Hematopoietic multipotent progenitor cell treated with erythropoietin and hydrocortisone succinate and interleukin-3 and kit ligand, for 17 days (in vitro differentiated cells): ENCODE measurements at places on chromosomes 12 and 14.

GRCh38 chr14:50985124-50985858 lies 41.0 kb upstream of the PYGL start:
- no peak for DNase-seq

DNA sequence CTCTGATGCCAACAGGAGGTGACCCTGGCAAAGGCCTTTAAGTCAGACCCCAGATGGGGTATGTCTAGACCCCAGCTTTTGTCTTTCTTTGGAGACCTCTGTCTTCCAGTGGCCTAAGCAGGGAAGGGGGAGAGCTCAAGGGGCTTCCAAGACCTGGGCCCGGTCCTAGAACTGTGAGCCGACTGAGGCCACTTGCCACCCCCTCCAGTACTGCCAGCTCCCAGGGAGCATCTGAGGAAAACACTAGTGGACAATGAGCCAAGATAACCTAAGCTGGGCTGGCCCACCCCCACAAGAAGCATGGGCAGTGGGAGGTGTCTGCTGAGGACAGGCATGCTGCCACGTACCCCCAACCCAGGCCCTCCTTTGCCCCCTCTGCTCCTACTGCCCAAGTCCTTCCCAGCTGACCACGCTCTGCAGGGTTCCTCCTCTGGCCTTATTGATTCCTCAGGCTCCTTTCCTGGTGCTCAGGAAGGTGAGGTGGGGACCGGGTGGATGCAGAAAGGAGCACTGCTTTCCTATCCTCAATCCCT lies 21.1 kb downstream of the VDR start:
- no peak for DNase-seq

DNA sequence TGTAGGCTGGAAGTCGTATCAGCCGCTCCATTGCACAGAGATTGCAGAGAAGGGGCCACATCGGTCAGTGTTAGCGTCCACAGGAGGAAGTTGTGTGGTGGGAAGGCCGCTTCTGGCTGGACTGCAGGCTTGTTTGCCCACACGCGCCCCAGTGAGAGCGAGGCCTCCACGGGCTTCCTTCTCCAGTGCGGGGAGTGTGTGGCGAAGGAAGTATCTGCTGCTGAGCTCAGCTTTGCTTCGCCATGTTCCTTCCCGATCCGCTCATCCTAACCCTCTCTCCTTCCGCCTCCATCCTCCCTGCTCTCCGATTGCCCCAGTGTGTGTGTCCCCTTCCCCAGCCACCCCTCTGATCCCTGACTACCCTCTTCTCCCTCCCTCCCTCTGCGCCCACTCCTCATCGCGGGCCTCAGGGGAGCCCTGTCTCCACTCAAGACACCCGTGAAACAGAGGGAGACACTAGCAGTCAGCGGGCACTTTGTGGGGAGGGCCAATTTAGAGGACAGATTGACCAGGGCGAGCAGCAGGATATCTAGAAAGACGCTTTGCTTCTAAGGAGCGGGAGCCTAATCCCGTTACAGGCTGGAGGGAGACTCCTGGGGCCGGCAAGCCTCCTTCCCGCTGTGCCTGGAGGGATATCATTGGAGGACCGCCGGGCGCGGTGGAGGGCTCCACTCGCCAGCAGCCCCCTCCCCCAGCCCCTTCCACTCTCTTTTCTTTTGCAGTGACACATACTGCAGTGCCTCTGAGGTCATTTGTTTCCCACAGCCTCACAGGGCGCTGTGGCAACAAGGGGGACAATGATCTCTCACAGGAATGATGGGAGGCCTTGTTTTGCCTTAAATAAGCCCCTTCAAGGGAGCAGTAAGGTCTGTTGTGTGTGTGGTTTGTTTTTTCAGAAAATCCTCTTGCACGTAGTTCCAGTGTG lies 428.8 kb downstream of the ZFP36L1 start:
- no peak for DNase-seq

GRCh38 chr12:93351726-93352125 lies 26.0 kb upstream of the NUDT4 start:
- DNase-seq = no peak

DNA sequence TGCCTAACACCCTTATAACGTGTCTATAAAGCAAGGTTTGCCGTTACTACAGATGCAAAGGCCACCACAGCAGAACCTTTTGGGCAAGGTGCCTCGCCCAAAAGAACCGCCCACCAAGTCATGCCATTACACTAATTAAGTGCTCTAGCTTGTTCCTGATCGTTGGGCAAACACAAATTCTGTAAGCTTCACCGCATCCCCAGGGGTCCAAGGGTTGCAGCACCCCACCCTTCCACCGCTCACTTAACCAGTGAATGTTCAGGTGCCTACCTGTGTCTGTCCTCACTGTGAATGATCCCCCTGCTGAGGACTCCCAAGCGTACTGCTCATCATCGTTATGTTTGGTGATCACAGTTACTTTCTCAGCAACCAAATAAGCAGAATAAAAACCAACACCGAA lies 1.4 kb downstream of the HSP90AA1 start:
- DNase-seq = peak; percentile 63

DNA sequence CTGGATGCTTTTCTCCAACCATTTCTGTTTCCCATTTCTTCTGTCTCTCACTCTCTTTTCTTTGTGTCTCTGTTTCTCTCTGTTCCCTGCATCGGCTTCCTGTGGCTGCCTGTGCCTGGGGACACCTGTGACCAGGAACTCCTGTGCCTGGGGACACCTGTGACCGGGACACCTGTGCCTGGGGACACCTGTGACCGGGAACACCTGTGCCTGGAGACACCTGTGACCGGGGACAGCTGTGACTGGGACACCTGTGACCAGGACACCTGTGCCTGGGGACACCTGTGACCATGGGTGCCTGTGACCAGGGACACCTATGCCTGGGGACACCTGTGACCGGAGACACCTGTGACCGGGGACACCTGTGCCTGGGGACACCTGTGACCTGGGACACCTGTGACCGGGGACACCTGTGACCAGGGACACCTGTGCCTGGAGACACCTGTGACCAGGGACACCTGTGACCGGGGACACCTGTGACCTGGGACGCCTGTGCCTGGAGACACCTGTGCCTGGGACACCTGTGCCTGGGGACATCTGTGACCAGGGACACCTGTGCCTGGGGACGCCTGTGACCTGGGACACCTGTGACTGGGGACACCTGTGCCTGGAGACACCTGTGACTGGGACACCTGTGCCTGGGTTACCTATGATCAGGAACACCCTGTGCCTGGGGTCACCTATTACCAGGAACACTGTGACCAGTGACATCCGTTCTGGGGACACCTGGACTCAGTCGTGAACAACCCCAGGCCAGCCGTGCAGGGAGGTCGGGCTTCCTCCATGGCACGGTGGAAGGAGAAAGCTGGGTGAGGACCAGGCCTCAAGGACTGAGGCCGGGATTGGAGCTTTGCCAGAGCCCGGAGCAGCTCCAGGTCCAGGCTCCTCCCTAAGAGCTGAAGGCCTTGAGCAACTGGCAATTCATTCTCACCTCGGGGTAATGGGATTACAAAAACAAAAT lies 23.4 kb upstream of the FBRSL1 start:
- no peak for DNase-seq

GRCh38 chr14:97390096-97390724 lies 593.0 kb downstream of the VRK1 start:
- DNase-seq = no peak

GRCh38 chr14:89294872-89295271 lies 122.2 kb downstream of the FOXN3 start:
- no peak for DNase-seq

- no peak for DNase-seq
Measured at GRCh38 chr14:96267336-96267735, 11.3 kb downstream of the BDKRB1 start.

GRCh38 chr14:77102154-77102553 lies 4.1 kb downstream of the CIPC start:
- DNase-seq = no peak

- DNase-seq = no peak
Measured at GRCh38 chr14:61476754-61477410, 155.5 kb downstream of the PRKCH start.

- no peak for DNase-seq
Measured at GRCh38 chr12:31558521-31558920, 32.4 kb downstream of the DENND5B start.

GRCh38 chr12:47394070-47394469 lies 311.8 kb downstream of the RPAP3 start:
- DNase-seq = no peak

DNA sequence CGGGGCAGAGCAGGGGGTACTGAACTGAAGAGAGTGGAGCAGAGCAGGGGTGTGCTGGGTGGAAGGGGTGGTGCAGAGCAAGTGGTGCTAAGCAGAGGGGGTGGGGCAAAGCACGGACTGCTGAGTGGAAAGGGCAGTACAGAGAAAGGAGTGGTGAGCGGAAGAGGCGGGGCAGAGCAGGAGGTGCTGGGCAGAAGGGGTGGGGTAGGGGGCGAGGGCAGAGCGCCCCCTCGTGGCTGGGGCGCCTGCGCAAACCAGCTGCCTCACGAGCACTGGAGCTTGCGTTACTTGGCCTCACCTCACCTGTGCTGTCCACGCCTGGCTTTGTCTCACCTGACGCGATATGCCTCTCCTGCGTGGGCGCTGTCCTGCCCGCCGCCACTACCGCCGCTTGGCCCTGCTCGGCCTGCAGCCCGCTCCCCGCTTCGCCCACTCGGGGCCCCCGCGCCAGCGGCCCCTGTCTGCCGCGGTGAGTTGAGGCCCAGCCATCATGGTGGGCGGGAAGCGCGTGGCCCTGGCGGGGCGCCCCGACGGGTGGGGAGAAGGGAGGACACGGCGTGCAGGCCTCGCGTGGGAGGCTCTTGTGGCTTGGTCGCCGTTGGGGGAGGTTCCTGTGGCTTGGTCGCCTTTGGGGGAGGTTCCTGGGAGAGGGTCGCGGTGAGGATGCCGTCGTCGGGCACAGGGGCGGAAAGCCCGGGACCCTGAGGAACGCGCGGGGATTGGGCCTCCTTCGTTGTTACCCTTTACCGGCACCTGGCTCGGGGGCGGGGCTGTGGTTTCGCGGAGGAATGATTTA lies at the start of gene COX8C:
Gene COX8C (plus strand): TSS at position 257 of the 796 bp plus-strand sequence. CDS start 87 bp downstream, at position 344.
- DNase-seq = peak; percentile 34

GRCh38 chr14:64584190-64584589 lies 34.4 kb downstream of the PPP1R36 start:
- DNase-seq = no peak

- DNase-seq = no peak
Measured at GRCh38 chr12:129966146-129966995, 62.5 kb upstream of the TMEM132D start.

GRCh38 chr12:100962086-100962712 lies 167.6 kb downstream of the ANO4 start:
- no peak for DNase-seq

DNA sequence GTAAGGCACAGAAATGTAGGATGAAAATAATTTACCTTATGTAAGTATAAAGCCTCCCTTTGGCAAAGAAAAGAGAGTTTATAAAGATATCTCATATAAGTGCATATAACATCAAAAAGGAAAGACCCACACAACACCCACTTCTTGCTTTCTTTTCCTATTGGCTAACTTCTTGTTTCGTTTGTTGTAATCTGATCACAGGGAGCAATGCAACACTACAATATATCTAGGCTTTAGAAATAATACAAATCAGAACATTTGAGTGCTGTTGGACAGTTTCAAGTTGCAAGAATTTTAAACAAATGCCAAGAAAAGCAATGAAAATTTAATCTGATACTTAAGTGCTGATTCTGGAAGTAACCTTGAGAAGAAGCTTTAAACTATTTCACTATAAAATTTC lies 1.3 kb downstream of the FGD6 start:
- DNase-seq = no peak

DNA sequence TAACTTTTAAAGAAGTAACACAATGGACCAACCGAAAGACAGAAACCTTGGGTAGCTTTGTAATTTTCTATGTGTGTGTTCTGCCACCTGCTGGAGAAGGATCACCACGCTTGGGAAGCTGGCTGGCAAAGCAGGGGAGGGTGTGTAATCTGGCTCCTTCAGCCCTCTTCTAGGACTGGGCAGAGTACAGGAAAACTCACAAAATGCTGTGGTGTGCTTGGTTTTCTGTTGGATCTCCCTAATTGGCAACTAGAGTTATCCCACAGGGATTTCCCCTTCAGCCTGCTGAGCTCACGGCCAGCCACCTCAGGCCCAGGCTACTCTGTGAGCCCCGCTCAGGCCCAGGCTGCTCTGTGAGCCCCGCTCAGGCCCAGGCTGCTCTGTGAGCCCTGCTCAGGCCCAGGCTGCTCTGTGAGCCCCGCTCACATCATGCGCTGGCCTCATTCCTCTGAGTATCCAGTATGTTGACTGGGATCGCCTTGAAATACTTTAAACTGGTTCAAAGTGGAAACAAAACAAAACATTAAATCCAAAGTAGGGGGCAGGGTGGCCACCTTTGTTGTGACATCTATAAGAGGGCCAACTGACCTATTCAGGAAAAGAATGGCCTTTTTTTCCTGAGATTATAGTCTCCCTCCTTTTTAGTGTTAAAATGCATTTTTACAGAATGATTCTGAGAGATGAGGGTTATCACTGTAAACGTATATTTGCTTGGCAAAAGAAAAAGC lies 52.0 kb upstream of the RNU6-8 start:
- peak; percentile 28 for DNase-seq

- DNase-seq = peak; percentile 91
Measured at GRCh38 chr14:96424109-96424989, 32.4 kb downstream of the AK7 start.

GRCh38 chr12:49021292-49021915 lies 2.8 kb upstream of the PRKAG1 start:
- DNase-seq = no peak

DNA sequence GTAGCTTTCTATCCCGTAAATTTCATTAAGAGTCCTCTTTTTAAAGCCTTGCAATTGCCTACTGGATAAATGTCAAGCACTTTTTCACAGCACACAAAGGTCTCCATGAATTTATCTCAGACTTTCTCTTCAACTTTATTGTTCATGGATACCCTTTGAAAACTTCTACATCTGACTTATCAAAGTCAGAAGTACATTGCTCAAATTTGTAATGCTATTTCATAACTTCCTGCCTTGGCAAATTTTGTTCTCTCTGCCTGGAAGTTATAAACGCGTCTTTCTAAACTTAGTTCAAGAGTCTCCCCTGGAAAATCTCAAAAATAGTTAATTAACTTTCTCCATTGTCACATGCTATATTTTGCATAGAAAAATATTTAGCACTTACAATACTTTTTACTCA lies 55.9 kb upstream of the RERGL start:
- no peak for DNase-seq

DNA sequence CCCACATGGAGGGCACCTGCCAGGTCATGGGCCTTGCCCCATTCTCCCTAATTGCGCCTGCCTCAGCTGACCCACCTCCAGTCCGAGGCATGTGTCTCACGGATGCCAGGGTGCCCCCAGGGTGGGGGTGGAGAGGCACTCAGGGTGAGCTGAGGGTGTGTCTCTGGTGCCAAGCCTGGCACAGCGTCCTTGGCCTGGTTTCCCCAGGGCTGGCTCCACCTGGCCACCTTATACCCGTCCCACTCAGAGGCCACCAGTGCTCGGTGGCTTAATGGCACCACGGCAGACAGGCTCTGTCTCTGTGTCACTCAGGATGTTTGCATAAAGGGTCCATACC lies 33.6 kb upstream of the TDRD9 start:
- no peak for DNase-seq

DNA sequence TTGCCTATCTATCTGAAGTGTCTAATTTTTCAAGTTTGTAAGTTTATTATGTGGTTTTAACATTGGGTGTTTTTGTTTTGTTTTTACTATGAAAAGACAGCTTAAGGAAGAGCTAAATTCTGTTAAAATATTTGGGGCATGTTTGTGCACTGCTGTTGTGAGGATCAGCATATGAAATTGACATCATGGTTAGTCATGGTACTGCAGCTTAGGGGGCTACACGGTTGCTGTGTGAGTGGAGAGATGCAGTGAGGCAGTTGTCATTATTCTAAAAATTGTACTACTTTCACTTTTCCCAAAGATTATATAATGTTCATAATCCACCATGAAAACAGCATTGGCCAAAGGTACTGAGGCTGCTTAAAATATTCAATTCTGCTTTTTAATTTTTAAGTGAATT lies 49.0 kb downstream of the ZC3H14 start:
- DNase-seq = no peak
